Thoracic aorta (tissue), 2 donors: ENCODE measurements at places on chromosomes 3 and 15. TPM values are rescaled to one million over a fixed set of nuclear protein-coding genes. Genes with fewer than 3 reads are reported as not detected.

The EPM2AIP1 gene
- 32.6 TPM for total RNA-seq

The AMT gene
- total RNA-seq = 7.2 TPM

The TM4SF18 gene
- 4.9 TPM for total RNA-seq

The RBPMS2 gene
- 4.4 TPM for total RNA-seq

The CPNE9 gene
- not detected for total RNA-seq

The A4GNT gene
- not detected for total RNA-seq

The IL17RD gene
- total RNA-seq = 3.1 TPM

The GPR62 gene
- not detected for total RNA-seq

The SAMMSON gene
- 3.4 TPM for total RNA-seq

The IL16 gene
- total RNA-seq = 17.1 TPM

The GLDN gene
- 26.0 TPM for total RNA-seq

The FGF12 gene
- not detected for total RNA-seq

The CATSPER2 gene
- total RNA-seq = 3.0 TPM

The PDZRN3 gene
- 140 TPM for total RNA-seq

GRCh38 chr15:45180648-45181436, 6.9 kb downstream of the SHF start:
- DNase-seq = no peak

- DNase-seq = no peak
Measured at GRCh38 chr3:135650309-135650708, 315.2 kb upstream of the PPP2R3A start.

GRCh38 chr3:138867996-138868395, 33.3 kb upstream of the PIK3CB start:
- no peak for DNase-seq

- no peak for DNase-seq
Measured at GRCh38 chr3:74624301-74624700, 9.8 kb upstream of the CNTN3 start.

DNA sequence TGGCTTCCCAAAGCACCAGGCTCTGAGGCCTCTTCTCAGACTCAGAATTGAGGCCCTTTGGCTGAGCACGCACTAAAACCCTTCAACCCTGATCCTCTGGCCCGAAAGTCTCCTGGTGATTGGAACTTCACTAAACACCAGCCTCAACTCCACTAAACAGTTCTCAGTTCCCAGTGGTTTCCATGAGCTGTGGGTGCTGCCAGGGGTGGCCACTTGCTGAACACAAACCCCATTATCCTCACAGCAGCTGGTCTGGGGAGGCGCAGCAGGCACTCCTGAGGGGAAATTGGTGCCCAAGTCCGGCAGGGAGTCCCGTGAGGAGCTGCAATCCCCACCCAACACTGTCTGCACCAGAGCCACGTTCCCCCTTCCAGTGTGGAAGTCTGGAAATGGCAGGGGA, 3.8 kb upstream of the CLK3 start:
- DNase-seq = no peak

GRCh38 chr15:44092221-44092620, 102.8 kb downstream of the FRMD5 start:
- no peak for DNase-seq

GRCh38 chr3:61768284-61769037, 207.1 kb downstream of the PTPRG start:
- no peak for DNase-seq

DNA sequence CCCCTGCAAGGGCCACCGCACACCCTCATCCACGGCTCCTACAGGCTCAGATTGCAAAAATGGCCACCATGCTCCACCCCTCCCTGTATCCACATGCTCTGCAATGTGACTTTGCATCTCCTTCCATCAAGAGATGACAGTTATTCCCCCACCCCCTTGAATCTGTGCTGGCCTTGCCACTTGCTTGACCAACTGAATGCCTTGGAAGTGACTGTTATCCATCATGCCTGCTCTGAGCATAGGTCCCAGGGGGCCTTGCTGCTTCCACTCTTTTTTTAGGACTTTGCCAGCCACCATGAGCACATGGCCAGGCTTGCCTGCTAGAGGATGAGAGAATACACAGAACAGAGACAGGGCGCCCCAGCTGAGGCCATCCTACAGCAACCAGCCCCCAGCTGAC, 13.6 kb downstream of the HAPLN3 start:
- DNase-seq = no peak

GRCh38 chr3:149465351-149465883, 9.1 kb upstream of the TM4SF4 start:
- no peak for DNase-seq

- no peak for DNase-seq
Measured at GRCh38 chr3:114052216-114052615, 4.1 kb downstream of the CCDC191 start.

DNA sequence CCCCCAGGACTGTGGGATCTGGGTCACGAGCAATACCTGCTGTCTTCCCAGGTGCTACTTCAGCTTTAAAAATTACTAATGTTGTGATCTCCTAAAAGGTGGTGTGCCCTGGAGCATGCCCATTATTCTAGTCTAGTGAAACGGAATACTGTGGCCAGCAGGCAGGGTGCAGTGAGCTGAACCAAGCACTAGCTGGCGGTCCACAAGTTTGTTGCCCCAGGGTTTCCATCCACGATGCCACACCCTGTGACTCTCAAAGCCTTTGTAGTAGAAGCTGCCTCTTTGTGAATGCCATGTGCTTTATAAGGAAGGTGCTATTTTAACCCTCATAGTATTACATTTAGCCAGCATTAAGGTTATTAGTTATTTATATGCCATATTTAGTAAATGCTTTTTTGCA, 49.1 kb downstream of the PXYLP1 start:
- no peak for DNase-seq

- no peak for DNase-seq
Measured at GRCh38 chr15:49037546-49037940, 8.7 kb downstream of the SECISBP2L start.

DNA sequence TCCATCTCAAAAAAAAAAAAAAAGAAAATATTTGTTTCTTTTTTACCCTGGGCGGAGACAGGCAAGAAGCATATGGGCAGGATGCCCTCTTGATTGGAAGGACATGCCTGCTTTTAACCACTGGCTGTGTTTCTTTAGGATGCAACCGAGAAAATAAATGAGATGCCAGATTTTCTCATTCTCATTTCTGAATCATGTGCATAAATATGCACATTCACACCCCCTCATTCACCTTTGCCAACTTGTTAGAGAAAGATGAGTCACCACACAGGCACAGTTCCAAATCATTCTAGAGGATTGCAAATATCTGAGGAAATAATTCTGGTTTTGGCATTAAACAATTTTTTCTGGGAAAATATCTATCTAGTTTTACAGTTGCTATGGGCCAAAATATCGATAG, 3.3 kb downstream of the LIPH start:
- peak; percentile 74 for DNase-seq

GRCh38 chr3:184937611-184938010, 125.6 kb downstream of the VPS8 start:
- no peak for DNase-seq

DNA sequence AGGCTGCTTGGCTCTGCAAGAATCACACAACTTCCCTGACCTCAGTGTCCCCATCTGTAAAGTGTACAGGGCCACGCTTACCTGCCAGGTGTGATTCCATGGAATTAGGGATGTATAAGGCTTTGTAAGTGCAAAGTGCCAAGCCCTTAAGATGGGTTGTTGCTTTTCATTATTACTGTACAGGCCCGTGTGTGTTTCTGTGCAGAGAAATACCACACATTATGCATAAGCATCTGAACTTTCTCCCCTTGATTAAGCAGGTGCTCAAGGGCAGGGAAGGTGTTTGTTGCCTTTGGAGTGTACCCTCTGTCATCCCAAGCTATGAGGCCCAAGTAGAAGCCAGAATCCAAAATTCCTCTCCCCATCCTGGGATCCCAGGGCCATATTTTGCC, 13.6 kb upstream of the HRH1 start:
- DNase-seq = no peak

DNA sequence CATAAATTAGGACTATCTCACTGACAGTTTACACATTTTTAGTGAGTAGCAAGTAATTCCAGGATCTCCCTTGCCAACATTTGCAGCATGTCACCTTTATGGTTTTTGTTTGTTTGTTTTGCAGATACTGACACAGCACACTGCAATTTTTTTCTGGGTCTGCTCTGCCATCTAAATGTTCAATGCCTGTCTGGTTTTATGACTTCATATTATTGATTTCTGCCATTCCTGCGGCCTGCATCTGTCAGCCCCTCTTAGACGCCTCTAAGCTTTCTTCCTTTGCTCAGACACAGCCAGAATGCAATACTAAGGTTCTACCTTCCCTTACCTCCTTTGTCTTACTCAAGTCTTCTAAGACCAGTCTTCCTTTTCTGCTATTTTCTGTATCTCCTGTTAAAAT, 321.2 kb upstream of the AZI2 start:
- no peak for DNase-seq

GRCh38 chr3:59811160-59811559, 761.3 kb upstream of the CFAP20DC start:
- no peak for DNase-seq

GRCh38 chr15:60373745-60374144, 24.0 kb downstream of the ANXA2 start:
- DNase-seq = no peak

GRCh38 chr15:57213862-57214261, 162.4 kb upstream of the CGNL1 start:
- no peak for DNase-seq

GRCh38 chr3:179544981-179545645, 17.6 kb upstream of the ACTL6A start:
- DNase-seq = no peak

DNA sequence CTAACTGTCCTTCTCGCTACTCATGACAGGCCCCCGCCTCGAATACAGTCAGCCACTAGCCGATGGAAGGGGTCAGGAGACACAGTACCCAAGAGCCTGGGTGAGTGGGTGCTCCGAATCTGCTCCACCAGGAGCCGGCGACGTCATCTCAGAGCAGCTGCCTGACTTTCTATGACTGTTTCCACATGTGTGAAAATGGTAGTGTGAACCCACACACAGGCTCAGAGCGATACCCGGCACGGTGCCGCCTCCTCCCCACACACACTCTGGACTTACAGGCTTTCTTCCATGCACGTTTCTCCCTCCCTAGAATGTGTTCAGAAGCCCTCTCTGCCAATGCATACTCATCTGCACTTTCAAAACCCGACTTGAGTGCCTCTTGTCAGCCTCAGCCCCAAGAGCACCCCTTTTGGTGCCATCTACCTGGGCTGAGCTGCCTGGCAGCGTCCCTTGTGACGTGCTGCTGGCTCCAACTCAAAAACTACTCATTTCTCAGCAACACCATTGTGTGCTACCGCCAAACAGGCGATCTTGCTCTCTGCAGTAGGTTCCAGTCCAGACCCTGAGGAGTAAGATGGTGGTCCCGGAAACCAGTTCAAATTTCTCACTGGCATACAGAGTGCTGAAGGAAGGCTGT, 29.7 kb downstream of the VGLL4 start:
- no peak for DNase-seq

GRCh38 chr3:75272691-75273090, 391.4 kb upstream of the FRG2C start:
- no peak for DNase-seq

GRCh38 chr3:124261306-124261705, 269.4 kb upstream of the ROPN1 start:
- DNase-seq = no peak

- DNase-seq = no peak
Measured at GRCh38 chr3:153052096-153052460, 109.9 kb upstream of the RAP2B start.

GRCh38 chr3:64167351-64167750, 57.9 kb downstream of the PRICKLE2 start:
- no peak for DNase-seq

- DNase-seq = no peak
Measured at GRCh38 chr3:37392957-37393356, 218.6 kb upstream of the LRRFIP2 start.

DNA sequence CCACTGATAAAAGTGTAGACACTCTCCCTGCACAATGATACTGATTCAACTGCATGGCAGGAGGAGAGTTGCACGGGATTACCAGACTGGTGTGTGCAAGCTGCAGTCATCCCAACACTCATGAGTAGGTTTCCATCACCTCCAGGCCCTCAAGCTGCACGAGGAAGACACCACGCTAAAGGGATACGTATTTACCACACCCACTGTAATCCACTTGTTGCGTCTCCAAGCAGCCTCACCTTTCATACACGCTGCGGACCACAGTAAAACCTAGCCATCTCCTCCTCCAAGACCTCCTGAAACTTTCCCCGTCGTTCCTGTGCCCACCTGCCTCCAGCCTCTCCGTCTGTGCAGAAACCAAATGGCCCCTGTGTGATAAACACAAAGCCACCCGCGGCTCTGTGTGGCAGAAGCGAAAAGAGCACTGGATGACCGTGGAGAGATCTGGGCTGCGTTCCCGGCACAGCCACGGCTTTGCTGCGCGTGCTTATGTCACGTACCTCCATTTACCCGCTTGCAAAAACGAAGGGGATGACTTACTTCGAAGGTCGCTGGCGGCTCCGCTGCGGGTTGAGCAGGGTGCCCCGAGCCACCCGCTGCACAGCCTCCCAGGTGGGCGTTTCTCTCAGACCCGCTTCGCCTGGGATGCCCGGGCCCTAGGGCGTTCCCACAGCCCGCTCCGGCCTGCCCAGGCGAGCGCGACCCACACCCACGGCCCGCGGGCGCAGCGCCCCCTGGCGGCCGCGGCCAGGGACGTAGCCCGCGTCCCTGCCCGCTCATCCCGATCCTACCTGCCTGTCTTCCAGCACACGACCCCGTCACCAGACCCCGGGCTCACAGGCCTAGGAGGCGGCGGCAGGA, 643 bp downstream of the ABCC5 start:
- DNase-seq = no peak

GRCh38 chr3:98971169-98971681, 69.7 kb upstream of the DCBLD2 start:
- DNase-seq = no peak

- DNase-seq = no peak
Measured at GRCh38 chr3:55737186-55737585, 250.1 kb upstream of the WNT5A start.

DNA sequence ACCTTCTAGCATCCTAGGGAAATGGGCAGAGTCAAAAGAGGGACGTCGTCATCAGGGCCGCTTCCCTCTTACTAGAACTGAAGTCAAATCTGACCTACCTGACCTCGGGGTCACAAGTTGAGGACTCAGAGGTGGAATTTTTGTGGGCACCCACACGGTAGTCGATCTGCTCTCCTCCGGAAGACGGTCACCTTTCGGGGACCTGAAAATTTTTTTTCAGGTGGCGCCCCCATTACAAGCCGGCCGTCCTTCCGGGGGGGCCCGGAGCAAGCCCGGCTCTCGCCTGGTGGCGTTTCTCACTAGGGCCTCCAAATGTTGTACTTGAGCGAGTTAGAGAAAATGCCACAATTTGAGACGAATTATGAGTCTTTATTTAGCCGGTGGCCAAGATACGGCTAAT, 157.5 kb upstream of the FRG2C start:
- DNase-seq = no peak

DNA sequence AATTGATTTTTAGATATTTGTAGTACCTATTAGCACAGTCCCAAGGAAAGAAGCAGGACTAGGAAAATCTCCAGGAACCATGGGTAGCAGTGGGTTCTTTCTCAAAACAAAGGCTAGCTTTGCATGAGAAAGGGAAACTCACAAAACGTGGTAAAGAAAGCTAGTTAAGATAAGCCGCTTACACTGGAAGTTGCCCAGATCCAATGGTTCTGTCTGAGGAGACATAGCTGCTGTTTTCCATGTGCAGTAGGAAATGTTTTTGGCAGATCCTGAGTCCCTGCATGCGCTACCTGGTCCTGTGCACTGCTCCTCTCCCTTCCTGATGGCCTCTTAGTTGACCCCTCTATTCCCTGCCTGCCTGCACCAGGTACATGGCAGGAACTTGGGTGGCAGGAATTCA, 60.4 kb downstream of the TFG start:
- no peak for DNase-seq

- DNase-seq = peak; percentile 52
Measured at GRCh38 chr15:51227940-51228732, 110.3 kb downstream of the CYP19A1 start.
